ENCODE measurements at places on chromosomes 3 and 15. TPM values are rescaled to one million over a fixed set of nuclear protein-coding genes. Genes with fewer than 3 reads are reported as not detected.

The CYP1A2 gene
- total RNA-seq, result not detected

The SLC7A14 gene
- 0.60 TPM for total RNA-seq

The CCK gene
- total RNA-seq, result 1.1 TPM

The ZNF385D gene
- 0.08 TPM for total RNA-seq

The CHRFAM7A gene
- total RNA-seq, result 1.9 TPM

The AHSG gene
- total RNA-seq, result not detected

The NR2E3 gene
- not detected for total RNA-seq

All from smooth muscle cell of the coronary artery (primary cell).